Stimulated activated CD8-positive, alpha-beta memory T cell treated with anti-CD3 and anti-CD28 coated beads, Interleukin-7, amount 100 ng/mL, for 1 hour (primary cell): ENCODE measurements at places on chromosomes 2 and 18.

- no peak for DNase-seq
Observed at GRCh38 chr2:152050915-152051314, 47.9 kb downstream of the CACNB4 start.

DNA sequence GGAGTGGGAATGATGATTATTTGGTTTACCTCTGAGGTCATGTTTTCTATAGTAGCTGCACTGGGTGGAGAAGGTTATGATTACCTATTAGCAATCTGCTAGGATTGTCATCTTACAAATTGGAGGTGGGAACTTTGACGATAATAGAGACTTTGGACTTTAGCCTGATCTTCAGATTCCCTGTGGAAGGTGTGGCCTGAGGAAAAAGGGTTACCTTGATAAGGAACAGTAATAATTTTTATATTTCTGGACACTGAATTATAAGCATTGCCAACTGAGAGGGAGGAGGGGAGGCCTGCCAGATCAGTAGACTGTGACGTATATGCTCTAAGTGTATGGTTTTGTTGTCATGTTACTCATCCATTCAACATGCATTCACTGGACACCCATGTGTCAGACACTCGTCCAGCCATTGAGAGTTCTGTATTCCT lies 183.4 kb upstream of the FOSL2 start:
- DNase-seq, result no peak

DNA sequence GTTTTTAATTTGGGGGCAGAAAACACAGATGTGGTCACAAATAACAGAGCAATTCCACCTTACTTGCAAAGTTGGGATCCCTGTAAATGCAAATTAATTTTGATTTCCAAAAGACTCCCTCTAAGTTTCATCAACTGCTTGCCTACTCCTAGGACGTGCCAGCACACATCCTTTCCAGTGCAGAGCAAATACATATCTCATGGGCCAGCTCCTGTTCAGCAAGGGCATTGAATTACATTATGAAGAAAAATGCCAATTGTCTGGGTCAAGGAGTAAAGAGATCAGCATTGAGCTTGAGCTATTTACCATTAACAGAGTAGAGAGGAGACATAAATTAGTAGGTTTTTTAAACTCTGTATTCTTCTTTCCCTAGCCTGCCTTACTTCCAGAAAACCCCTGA lies 18.8 kb downstream of the PID1 start:
- DNase-seq, result no peak

DNA sequence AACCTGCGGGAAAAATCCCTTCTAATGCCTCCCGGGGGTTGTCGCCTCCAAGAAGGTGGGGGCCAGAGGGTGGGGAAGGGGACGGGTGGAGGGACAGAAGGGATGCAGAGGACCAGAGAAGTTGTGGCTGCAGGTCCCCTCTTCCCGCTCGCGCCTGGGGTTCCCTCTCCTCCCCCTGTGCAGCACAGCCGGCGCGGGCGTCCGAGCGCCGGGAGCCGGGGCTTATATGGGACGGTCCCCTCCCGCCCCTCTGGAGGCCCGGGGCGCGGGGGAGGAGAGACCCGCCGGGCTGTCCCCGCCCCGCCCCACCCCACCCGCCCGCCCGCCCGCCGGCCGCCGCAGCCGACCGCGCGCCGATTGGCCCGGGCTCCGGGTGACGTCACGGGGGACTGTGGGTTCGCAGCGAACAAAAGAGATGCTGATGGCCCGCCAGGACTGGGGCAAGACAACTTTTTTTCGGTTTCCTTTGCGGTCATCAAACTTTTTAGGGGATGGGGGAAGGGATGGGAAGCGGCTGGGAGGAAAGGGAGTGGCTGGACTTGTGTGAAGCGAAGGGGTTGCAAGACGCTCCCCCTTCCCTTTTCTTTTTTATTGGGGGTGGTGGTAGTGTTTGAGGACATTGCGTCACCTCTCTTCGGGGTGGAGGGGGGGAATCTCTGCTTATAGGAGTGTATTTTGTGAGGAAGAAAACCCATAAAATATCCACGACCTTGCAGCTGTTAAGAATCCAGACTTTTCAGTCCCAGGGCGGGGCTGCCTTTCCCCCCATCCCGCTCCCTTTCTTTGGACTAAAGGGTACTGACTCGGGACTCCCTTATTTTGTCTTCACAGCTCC lies at the start of gene FN1:
TSS of gene FN1 (minus strand) at position 199 of the 835 bp plus-strand sequence. CDS start 266 bp downstream, outside the sequence.
- peak; percentile 21 for DNase-seq

GRCh38 chr2:95034221-95034620 lies 8.7 kb downstream of the MAL start:
- DNase-seq, result no peak

GRCh38 chr18:11767935-11768334 lies 78.9 kb downstream of the GNAL start:
- DNase-seq, result no peak
